BJ (cell line): ENCODE measurements at places on chromosomes 1 and 21. TPM values are rescaled to one million over a fixed set of nuclear protein-coding genes. Genes with fewer than 3 reads are reported as not detected.

GPR52 gene
- 0.09 and 0.13 TPM in 2 replicates for polyA plus RNA-seq

GJA4 gene
- not detected in 2 replicates for polyA plus RNA-seq

DNA sequence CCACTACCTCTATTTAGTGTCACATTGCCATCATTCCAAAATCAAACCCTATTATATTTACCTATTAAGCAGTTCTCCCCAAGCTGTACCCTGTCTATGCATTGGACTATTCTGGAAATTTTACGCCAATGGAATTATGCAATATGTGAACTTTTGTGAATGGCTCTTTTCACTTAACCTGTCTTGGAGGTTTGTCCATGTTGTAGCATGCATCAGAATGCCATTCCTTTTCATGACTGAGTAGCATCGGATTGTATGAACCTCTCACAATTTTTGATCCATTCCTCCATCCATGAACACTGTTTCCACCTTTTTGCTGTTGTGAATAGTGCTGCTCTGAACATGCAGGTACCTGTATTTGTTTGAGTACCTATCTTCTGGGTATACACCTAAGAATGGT, 33.7 kb downstream of the FAM163A start:
- no peak for DNase-seq

DNA sequence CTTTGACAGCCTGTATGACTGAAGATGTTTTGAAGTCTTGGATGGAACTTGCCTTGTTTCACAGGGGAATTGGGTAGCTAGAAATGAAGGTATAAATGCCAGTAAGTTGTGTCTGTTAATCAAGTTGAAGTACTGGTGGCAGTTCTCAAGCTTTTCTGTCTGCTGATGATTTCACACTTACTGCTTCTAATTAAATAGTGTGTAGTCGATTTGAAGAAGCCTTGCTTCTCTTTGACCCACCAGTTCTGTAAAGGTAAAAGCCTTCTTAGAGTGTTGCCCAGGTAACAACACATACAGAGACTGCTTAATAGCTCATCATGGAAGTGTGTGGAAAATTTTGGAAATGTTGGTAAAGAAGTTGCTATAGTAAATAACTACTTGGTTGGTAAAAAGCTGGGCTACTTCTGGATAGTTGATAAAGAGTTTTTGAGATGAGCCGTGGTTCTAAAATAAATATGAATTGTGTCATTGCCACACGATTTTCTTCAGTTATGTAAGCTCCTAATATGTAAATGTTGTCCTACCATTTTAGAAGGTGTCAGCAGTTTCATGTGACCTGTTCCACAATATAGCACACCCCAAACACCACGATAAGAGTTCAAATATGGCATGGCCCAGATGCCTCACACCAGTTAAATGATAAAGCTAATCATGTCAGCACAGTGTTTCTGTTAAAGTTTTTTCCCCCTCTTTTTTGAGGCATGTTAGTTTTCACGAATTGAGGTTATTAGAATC, 7.4 kb downstream of the RABGAP1L start:
- no peak for DNase-seq

DNA sequence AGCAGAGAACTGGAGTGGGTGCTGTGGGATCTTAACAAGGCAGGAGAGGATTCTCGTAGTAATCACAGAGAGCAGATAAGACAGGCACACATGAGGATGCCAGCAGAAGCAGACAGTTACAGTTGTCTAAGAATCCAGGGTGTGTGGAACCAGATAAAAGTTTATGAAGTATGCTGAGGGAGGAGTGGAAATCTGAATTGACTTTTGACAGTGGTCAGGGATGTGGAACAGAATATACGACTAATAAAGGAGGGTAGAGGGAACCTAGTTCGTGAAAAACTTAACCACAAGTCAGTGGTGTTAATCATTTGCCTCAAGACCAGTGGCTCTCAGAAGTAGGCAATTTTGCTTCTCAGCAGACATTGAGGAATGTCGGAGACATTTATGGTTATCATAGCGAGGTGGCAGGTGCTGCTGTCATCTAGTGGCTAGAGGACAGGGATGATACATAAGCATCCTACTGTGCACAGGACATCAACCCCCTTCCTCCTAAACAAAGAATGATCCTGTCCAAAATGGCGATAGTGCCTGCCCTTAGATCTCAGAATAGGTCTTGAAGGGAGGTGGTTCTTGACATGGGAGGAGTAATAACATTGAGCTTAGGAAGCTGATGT, 3.0 kb downstream of the LRRC8D start:
- DNase-seq, result no peak

DNA sequence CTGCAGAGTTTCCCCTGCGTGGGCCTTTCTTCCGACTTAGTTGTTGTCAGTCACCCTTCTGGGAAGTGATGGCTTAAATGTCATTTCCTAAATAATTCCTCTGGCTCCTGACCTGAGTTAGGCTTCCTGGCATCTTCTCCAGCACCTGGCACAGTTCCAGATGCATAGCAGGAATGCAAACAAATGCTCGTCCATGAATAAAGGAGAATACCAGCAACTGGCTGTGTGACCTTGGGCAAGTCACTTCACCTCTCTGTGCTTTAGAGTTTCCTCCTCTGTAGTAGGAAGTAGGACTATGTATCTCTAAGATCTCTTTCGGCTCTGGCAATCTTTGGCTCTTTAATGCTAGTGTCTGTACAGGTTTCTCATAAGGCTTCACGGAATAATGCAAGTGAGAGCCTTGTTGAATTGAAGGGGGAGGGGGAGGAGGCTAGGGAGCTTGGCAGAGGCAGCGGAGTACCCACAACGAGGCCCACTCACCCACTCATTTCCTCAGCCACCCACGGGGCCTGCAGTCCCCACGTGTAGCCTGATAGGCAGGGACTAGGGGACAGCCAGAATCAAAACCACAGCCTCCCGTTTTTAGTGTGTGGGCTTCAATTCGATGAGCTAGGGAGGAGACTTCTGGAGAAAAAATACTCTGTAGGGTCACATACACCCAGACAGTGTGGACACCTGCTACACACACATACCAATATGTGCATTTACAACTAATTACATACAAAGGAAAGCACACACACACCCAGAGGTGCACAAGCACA, 48.1 kb downstream of the TENT5C start:
- no peak for DNase-seq
